NCI-H446 treated with DMSO at 0.1 percent for 48 hours (cell line): ENCODE measurements at places on chromosomes 1 and 21.

DNA sequence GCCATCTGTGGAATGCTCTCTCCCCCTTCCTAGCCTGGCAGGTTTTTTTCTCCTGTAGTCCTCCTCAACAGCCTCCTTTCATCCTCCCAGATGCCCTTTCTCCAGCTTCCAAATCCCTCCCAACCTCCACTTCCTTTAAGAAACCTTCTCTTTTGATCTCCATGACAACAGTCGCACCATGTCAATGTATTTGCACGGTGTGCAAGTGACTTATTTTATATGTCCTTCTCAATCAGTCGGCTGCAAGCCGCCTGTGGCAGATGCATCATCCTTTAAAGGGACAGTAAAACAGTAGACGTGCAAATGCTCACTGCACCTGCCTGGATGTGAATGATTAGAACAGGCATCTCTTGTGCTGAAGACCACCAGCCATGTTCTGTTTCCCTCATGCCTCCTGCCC is 285.2 kb downstream of the PCP4 start:
- DNase-seq: no peak

DNA sequence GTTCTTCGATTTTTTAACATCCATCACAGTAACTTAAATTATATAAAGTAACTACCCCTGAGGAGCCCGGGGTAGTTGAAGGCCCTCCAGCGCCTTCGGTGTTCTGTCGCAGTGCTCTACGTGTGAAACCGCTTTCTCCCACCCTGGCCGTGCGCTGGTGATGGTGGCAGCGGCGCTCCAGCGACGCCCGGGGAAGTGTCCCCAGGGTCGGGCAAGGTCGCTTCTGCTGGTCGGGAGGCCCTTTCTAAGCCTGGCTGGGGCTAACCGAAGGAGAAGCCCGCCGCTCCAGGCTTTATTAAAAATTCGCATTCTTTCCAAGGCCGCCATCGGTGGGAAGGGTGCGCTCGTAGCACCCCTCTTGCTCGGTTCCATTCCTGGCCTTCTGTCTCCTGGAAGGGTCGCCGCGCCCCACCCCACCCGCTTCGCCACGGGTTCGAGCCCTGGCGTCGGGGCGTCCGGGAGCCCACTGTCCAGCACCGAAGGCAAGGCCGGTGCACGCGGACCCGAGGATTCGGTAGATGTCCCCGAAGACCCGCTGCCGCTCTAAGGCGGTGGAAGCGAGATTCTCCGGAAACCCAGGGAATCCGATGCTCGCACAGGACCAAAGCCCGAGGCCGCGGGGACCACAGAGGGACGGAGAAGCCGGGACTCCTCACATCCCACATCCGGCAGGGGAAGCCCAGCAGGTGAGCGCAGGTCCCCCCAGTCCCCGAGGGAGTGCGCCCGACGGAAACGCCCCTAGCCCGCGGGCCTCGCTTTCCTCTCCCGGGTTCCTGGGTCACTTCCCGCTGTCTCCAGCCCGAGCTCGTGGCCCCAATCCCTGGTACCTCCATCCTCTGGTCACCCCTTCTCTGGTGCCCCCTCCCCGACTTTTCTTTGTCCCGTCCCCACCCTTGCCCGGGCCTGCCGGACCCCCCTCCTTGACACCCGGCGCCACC is 685 bp upstream of the RIPPLY3 start:
- DNase-seq: no peak

- no peak for DNase-seq
Observed at GRCh38 chr1:39962450-39962825, 7.5 kb downstream of the MFSD2A start.

DNA sequence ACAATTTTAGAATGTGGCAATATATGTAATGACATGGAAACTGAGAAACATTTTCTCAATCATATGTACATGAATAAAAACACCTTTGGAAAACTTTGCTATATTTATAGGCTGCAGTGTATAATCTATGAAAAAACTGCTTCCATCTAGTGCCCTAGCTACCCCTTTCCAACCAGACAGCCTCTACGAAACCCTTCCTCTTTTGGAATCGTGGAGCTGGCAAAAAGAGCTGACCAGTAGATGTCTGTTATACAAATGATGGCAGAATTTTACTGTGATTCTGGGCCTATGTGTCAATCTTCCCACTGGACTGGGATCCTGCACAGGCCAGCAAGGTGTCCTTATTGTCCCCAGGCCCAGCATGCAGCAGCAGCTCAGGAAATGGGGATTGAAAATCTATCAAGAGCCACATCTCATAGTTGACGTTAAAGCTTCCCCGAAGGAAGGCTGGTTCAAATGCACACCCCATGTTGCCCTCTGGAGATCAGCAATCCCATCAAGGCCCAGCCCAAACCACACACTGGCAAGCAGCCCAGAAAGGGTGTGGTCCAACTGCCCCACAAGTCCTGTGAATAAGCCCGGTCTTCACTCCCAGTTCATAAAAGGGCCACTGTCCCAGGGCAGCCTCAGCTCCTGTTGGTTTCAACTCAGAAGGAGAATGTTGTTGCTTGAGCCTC is 8.8 kb upstream of the FAM20B start:
- DNase-seq: no peak

- DNase-seq: no peak
Observed at GRCh38 chr1:1960480-1961196, 41.6 kb upstream of the TMEM52 start.

DNA sequence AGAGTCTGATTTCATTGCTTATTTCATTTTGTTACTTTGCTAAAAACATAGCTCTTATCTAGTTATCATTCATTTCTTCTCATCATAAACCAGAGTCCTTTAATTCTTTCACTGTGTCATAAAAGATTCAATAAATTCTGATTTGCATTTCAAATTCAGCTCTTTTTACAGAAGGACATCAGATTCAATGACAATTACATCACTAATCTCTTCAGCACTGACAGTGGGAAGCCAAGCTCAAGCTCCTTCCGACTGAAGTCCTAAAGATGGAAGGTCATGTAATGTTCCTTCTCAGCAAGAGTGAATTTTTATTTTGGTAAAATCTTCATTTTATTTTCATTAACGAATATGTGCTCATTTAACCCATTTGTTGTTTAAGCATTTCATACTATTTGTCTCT is 530.7 kb upstream of the ADGRL2 start:
- no peak for DNase-seq

GRCh38 chr1:42456754-42457089 is 379 bp downstream of the PPCS start:
- DNase-seq: no peak

GRCh38 chr1:84260852-84261518 is 40.5 kb upstream of the SAMD13 start:
- DNase-seq: no peak

GRCh38 chr1:209191262-209191634 is 392.3 kb upstream of the CAMK1G start:
- no peak for DNase-seq

DNA sequence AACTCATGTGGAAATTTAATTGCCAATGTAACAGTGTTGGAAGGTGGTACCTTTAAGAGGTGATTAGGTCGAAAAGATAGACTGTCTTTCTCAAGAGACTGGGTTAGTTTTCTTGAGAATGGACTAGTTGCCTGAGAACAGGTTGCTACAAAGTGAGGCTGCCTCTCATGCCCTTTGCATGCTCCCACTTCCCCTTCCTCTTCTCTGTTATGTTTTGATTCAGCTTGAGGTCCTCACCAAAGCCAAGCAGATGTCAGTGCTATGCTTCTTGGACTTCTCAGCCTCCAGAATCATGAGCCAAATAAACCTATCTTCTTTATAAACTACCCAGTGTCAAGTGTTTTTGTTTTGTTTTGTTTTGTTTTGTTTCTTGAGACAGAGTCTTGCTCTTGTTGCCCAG is 187.0 kb upstream of the RUNX1 start:
- DNase-seq: no peak

GRCh38 chr1:48695161-48695560 is 81.5 kb downstream of the BEND5 start:
- DNase-seq: no peak

GRCh38 chr21:43936247-43936967 is 71.4 kb downstream of the AGPAT3 start:
- no peak for DNase-seq

DNA sequence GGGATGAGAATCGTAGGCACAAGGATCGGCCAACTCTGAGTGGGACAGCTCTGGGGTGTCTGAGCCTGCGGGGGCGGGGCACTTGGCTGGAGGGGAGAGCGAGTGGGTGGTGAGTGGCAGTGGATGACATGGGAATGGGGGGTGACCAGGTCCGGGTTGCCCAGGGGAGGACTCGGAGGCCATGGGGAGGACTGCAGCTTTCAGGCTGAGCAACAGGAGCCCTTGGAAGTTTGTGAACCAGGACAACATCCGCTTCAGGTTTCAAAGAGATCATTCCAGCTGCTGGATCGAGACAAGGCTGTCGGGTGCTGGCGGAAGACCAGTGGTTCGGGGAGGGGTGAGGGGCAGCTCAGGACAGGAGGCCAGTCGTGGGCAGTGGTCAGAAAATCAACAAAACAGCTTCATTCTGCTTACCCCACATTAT is 124.4 kb upstream of the IRF2BP2 start:
- DNase-seq: no peak

DNA sequence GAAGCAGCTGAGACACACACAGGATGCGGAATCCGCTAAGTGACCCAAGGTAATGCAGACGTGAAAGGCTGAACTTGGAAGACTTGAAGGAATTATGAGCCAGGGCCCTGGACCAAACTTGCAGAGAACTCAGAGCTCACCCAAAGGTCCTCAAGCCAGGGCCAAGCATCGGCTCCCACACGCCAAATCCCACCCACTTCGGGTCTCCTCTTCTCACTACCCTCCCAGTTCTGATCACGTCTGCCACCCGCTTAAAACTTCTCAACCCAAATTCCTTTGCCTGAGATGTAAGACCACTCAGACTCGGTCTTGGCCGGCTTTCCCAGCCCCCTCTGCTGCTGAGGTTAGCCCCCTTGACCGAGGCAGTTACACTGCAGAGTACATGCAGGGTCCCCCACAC is 130.1 kb downstream of the PSMG1 start:
- DNase-seq: no peak

DNA sequence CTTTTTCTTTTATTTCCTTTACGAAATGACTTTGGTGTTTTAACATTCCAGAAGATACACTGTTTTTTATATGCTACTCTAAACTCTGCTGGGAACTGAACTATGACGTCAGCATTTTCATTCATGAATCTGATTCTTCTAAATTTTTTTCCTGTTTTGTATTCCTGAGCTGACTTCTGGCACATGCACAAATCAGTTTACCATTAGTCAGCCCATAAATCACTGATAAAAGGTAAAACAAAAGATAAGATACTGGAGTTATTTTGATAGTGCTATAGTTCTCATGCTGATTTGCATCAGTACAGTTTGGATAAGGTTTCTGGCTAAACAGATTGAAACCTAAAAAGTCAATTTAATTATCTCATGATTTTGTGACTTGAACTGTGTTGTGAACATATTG is 10.4 kb downstream of the CAMTA1 start:
- DNase-seq: no peak

- DNase-seq: no peak
Observed at GRCh38 chr1:74641876-74642275, 31.7 kb downstream of the ERICH3 start.

DNA sequence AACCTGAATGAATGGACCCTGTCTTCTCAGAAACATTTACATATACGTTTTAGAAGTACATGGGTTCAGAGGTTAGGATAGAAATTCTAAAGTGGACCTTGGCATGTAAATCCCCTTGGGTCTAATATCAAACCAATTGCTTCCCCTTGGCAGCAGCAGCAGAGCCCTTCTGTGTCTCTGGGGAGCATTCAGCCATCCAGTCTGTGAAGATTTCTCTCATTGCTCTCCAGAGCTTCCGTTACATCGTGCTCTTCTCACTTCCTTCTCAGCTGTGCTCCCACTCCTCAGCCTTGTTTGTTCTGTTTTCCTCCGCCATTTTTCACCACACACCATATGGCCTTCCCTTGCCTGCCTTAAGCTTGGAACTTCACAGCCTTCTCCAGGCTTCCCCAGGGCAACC is 61.5 kb upstream of the ATP1B1 start:
- no peak for DNase-seq

DNA sequence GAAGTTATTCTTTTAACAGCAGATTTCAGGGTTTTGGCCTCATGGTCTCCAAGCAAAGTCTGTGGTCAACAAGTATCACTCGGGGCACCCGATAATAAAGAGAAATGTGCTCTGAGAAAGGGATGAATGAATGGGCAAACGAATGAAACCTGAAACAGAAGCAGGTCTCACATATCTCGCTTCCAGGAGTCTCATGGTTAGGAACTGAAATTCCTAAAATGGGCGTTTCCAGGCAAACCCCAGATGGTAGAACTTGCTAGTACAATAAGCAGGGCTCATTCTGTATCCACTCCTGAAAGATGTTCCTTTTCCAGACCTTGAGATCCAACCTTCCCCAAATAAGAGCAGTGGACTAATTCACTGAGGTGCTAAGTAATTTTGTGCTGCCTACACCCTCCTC is 87.2 kb downstream of the LAMC2 start:
- no peak for DNase-seq

DNA sequence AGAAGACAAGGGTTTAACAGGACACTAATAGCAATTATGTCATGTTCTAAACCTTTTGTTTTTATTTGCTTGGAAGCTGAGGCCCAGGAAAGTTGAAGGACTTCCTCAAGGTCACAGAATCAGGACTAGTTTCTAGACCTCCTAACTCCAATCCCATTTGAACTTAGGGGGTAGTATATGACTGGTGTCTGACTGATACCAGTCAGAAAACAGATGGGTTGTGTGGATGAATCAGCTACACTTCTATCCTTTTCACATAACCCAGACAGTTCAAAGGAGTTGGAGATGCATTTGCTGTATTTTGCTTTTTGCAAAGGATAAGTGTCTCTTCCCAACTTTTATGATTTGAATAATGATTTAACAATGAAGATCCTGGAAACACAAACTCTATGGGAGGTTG is 322.5 kb downstream of the HLX start:
- no peak for DNase-seq

DNA sequence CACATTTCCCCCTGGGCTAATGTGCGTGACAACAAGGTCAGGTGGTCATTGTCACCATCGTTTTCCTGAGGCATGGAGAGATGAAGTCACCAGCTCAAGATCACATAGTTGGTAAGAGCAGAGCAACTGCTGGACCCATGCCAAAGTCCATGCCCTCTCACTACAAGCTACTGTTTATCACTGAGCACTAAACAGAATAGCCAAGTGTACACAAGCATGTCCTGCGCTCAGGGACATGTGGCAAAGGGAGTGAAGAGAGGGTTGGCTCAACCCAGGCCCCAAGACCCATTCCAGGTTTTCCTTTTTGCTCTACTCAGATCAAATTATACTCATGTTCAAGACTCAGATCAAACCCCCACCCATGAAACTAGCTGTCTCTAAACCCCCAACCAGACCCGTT is 20.8 kb downstream of the LRRC52 start:
- no peak for DNase-seq

GRCh38 chr1:162982364-162982763 is 86.8 kb upstream of the RGS4 start:
- DNase-seq: no peak

DNA sequence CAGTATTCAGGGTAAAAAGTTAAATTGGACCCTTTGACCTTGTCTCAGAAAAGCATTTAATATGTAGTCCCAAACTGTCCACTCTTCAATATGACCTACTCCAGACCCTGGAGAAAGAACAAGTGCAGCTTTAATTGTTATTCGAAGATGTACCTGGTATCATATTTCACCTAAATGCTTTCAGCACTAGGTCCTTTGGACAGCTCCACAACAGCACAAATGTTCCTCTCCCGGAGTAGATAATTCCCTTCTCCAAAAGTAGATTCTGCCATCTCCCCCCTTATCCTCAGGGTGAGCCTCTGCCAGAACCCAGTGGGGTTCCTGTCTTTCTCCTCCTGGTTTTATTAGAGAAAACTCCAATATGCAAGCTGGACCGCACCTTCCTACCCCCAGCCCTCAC is 104.5 kb upstream of the AJAP1 start:
- DNase-seq: no peak
